ENCODE measurements at places on chromosomes 16 and 17. TPM values are rescaled to one million over a fixed set of nuclear protein-coding genes. Genes with fewer than 3 reads are reported as not detected.

GRCh38 chr17:73643001-73643851 lies 1.0 kb downstream of the SDK2 start:
- DNase-seq: peak; percentile 41
- peak overlapping the region; percentile 69 for H3K27ac ChIP-seq
- H3K4me3 ChIP-seq: peak overlapping the region; percentile 80
- peaks cover 33% of the 10 kb centered on the region for H3K27me3 ChIP-seq
- H3K36me3 ChIP-seq: no peaks in the 10 kb centered on the region
- H3K4me1 ChIP-seq: peaks cover 25% of the 10 kb centered on the region

Gene MCRIP1
- 47.8 TPM for total RNA-seq

DNA sequence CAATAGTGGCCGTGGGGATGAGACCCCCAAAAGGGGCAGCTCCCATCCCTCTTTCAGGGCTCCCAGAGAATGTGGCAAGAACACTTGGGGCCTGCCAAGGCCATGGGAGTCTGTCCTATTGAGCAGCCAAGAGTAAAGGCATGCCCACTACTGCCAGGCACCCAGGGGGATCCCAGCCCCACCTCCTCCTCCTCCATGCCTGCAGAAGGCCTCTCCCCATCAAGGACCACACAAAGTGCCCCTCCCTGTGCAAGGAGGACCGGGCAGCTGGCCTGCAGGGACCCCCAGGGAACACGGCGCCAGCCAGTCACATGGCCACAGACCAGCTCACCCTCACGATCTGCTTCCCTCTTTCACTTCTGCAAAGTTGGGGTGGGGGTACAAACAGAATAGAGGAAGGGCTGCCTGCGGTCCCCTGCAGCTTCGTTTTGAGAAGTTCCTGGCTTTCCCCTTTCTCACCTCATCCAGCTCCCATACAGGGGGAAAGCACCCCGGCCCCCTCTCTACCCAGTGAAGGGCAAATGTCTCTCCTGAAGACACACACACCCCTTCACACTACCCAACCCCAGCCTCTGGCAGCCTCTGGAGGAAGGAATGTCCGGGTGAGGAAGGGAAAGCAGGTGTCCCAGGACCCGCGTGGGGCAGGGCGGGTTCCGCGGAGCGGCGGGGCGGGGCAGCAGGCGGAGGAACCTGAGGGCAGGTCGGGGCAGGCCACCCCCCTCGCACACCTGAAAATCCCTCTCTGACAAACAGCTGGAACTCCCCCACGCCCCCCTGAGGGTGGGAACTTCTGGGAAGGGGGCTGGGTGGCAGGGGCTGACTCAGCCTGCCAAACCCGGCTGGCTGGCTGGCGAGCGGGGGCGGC lies 2.0 kb downstream of the PPP1R9B start:
- H3K4me3 ChIP-seq: peak overlapping the region; percentile 93
- no peaks in the 10 kb centered on the region for H3K27me3 ChIP-seq
- H3K27ac ChIP-seq: peak overlapping the region; percentile 67
- peak; percentile 54 for DNase-seq
- H3K36me3 ChIP-seq: peaks cover 40% of the 10 kb centered on the region

DNA sequence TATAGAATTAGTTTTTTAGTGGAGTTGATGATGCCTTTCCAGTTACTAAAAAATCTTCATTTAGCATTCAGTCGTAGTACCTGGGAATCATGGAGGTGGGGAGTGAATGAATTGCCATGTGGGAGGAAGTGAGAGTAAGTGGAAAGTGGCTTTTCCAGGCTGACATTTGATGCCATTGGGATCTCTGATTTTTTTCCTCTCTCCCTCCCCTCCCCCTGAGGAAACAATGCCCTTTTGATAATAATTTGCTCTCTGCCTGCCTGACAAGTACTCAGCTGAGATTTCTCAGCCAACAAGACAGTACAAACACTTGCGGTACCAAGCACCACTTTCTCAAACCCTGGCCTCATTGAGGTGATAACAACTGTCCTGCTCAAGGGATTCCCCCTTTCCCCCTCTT lies 2.2 kb downstream of the UBE2Z start:
- H3K4me1 ChIP-seq: peaks cover 70% of the 10 kb centered on the region
- no peaks in the 10 kb centered on the region for H3K27me3 ChIP-seq

DNA sequence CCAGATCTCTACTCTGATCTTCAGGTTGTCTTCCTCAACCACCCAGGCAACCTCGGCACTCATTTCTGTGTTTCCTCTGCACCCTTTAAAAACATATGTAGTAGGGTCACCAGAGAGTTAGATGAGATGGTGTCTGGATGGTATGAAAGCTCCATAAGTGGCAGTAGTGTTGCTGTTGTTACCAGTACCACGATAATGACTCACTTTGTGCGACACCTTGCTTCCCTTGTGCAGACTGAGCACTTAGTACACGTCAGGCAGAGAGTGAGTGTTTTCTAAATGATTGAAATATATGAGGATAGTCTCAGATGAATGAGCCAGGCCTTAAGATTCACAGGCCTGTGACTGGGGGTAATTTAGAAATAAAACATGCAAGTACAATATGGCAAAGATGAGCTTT lies 188.7 kb downstream of the MAF start:
- H3K27me3 ChIP-seq: no peaks in the 10 kb centered on the region
- H3K4me3 ChIP-seq: no peak overlapping the region
- H3K4me1 ChIP-seq: peaks cover 29% of the 10 kb centered on the region
- DNase-seq: no peak

- no peaks in the 10 kb centered on the region for H3K4me1 ChIP-seq
- no peaks in the 10 kb centered on the region for H3K36me3 ChIP-seq
- peak; percentile 14 for DNase-seq
- H3K4me3 ChIP-seq: no peak overlapping the region
- H3K27ac ChIP-seq: no peak overlapping the region
- no peaks in the 10 kb centered on the region for H3K27me3 ChIP-seq
Observed at GRCh38 chr16:20023190-20023589, 50.5 kb downstream of the GPR139 start.

Gene CD300C
- 0.57 TPM for total RNA-seq

Gene TOX3
- not detected for total RNA-seq

GRCh38 chr16:50153596-50154419 lies 702 bp downstream of the TENT4B start:
- peaks cover 50% of the 10 kb centered on the region for H3K4me1 ChIP-seq
- H3K27me3 ChIP-seq: no peaks in the 10 kb centered on the region
- DNase-seq: peak; percentile 46
- peaks cover 23% of the 10 kb centered on the region for H3K36me3 ChIP-seq
- peak overlapping the region; percentile 82 for H3K27ac ChIP-seq

GRCh38 chr17:57957886-57958285 lies 2.7 kb upstream of the CUEDC1 start:
- peaks cover 64% of the 10 kb centered on the region for H3K27me3 ChIP-seq
- H3K27ac ChIP-seq: no peak overlapping the region
- no peaks in the 10 kb centered on the region for H3K36me3 ChIP-seq
- no peak for DNase-seq
- no peak overlapping the region for H3K4me3 ChIP-seq

DNA sequence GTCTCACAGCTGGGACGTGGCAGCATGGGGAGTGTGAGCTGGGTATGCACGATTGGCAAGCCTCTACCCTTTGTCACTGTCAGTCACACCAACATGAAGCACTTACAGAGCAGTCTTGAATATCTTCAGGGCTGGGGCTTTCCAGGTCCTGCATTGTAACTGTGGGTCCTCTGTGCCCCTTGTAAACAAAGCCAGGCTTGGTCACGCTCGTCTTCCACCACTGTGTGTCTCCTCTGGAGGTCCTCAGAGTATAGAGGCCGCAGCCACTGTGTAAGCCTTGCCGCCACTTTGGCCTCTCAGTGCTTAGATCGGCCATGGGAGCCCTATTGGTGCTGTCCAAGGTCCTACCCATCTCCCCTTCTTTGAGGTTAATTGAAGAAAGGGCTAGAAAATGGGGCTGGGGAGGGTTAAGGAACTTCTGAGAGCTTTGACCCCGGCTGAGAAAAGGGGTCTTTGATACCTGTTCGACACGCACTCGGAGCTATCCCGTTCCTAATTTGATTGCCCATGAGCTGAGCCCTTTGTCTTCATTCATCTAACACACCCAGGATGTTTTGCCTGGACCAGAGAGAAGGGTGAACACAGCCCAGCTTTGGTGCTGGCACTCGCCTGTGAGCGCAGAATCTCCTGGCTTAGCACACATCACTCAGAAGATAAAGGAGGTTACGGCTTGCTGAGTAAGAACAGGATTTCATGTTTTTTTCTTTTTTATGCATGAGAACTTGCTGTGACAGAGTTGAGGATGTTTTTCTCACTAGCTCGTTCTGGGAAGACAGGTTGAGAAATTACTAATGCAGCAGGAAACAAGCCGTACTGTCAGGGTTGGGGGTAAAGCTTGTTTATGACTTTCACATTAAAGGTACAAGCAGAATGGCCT lies 267.9 kb downstream of the CPPED1 start:
- peaks cover 97% of the 10 kb centered on the region for H3K4me1 ChIP-seq
- peak overlapping the region; percentile 90 for H3K27ac ChIP-seq
- peaks cover 4% of the 10 kb centered on the region for H3K36me3 ChIP-seq
- DNase-seq: peak; percentile 64

- peaks cover 6% of the 10 kb centered on the region for H3K4me1 ChIP-seq
- H3K4me3 ChIP-seq: no peak overlapping the region
- no peaks in the 10 kb centered on the region for H3K36me3 ChIP-seq
- DNase-seq: no peak
Observed at GRCh38 chr17:47275245-47275984, 21.8 kb downstream of the ITGB3 start.

DNA sequence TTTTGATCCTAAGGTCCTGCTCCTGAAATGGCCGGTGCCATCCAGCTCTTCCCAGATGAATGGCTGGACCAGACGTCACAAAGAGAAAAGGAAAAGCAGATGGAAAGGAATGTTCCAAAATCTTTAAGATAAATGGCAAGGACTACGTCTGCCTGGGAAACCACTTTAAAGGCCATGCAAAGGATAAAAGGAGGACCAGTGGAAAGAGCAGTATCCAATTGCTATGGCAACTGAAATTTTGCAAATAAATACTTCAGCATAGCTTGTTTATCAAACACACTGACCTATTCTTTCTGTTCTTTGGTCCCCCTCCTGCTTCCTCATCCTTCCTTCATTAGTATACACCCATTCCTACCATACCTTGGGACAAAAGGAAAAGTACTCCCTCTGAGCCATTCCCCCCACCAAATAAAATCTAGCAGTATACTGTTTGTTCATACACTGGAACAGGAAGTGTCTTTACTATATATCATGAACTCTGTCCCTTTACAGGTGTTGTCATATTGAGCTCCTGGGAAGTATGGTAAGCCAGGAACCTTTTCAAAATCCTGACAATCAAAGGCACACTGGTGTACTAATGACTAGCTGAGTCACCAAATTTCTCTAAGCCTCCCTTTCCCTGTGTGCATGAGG lies 37.2 kb upstream of the NUFIP2 start:
- no peak overlapping the region for H3K4me3 ChIP-seq
- no peak for DNase-seq
- H3K36me3 ChIP-seq: no peaks in the 10 kb centered on the region
- no peaks in the 10 kb centered on the region for H3K4me1 ChIP-seq

All from activated CD4-positive, alpha-beta T cell treated with anti-CD3 and anti-CD28 coated beads, Interleukin-2, amount 10 ng/mL, durations not matched to agents 7 days and 5 days (primary cell).